ENCODE measurements at places on chromosomes 11 and 22.
A peak's percentile ranks its signal among the peaks of the same experiment; 100 is the strongest.

- no peak for DNase-seq
These were observed 86.5 kb upstream of the PITPNB start for GRCh38 chr22:28005513-28005912.

DNA sequence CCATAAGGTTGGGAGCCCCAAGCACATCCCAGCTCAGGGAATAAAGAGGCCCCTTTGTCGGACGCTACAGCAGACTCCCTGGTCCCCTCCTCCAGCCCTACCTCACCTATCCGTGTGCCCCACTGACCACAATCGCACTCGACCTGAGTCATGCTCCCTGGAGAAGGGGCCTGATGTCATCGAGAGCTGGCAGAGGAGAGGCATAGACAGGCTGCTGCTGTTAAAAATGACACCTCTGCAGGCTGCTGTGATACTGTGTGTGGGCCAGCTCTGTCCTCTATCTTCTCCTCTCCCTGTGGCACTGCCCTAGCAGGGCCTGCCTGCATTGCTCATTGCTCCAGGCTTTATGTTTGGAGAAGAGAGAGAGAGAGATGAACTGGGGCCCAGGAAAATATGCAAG lies 123.4 kb upstream of the SYT13 start:
- DNase-seq: no peak

- no peak for DNase-seq
These were observed 5.1 kb upstream of the TP53AIP1 start for GRCh38 chr11:128947773-128948172.

DNA sequence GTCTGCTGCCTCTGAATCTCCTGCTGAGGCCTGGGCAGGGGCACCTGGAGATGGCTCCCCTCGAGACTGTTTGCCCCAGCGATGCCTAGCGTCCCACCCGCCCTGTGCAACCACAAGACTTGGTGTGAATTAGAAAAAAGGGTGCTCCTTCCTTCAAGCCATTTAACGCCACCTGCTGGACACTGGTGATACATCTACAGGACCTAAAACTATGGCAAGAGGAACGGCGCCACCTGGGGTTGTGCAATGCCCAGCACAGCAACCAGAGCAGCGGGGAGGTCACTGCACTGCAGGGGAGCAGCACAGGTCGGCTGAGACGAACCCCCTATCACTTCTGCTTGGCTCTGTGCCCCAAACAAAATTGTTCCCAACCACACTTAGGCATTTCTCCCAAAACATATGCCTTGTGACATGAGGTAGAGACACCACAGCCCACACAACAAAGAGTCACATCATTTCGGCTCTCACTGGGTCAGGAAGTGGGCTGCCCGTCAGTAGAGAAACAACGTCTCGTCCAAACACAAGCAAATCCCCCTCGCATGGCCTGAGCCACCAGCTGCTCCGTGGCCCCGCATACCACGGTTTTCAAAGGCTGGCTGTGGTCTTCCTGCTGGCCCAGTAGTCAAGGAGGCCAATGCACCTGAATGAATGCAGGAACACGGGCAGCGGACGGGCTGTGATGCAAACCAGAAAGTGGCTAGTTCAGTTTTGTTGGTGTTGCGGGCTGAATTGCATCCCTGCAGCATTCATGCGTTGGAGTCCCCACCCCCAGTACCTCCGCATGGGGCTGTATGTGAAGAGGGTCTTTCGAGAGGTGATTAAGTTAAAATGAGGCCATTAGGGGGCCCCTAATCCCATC lies 171.9 kb downstream of the SHANK2 start:
- DNase-seq: peak; percentile 57

GRCh38 chr11:118876286-118876685 lies 7.4 kb upstream of the CXCR5 start:
- DNase-seq: no peak

DNA sequence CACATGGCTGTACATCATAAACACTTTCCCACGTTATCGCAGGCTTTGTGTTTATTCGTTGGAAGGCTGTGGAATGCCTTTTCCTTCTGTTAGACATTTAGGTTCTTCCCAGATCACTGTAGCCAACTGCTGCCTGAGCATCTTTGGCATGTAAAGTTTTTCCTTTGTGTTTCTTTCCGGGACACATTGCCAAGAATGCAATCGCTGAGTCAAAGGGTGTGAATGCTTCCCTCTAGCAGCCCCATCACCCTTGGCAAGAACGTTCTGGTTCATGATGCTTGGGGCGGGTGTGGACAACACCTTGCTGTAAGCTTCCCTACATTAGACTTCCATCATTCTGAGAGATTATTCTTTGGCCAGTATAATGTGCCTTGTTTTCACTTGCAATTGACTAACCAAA lies 136.2 kb downstream of the OSBP2 start:
- DNase-seq: peak; percentile 88

DNA sequence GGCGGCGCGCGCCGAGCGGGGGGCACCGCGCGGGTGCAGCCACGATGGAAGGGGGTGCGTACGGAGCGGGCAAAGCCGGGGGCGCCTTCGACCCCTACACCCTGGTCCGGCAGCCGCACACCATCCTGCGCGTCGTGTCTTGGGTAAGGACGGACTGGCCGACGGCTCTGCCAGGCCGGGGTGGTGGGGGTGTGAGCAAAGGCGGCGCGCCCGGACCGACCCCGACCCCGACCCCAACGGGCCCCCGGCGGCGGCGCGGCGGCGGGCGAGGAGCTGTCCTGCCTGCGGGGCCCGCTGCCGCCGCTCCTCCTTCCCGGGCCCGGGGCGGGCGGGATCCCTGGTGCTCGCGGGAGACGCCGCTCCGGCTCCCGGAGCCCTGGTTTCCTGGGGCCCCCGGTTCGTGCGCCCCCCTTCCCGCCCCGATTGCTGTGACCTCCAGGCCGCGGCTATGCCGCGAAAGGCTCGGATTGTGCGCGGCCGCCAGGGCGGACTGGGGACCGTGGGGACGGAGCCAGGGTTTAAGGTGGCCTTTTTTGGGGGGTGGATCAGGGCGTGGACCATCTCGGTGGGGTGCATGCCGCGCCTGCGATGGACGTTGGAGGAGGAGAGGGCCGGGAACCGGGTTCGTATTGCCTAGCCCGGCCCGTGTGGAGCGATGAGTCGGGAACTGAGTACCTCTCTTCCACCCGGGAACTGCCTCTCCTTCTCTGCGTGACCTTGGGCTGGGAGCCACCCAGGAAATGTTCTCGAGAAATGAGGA lies at the start of gene SYNGR1:
SYNGR1 (plus strand) TSS at position 25 of the 760 bp plus-strand sequence; CDS start at position 45, 20 bp downstream.
- DNase-seq: no peak

DNA sequence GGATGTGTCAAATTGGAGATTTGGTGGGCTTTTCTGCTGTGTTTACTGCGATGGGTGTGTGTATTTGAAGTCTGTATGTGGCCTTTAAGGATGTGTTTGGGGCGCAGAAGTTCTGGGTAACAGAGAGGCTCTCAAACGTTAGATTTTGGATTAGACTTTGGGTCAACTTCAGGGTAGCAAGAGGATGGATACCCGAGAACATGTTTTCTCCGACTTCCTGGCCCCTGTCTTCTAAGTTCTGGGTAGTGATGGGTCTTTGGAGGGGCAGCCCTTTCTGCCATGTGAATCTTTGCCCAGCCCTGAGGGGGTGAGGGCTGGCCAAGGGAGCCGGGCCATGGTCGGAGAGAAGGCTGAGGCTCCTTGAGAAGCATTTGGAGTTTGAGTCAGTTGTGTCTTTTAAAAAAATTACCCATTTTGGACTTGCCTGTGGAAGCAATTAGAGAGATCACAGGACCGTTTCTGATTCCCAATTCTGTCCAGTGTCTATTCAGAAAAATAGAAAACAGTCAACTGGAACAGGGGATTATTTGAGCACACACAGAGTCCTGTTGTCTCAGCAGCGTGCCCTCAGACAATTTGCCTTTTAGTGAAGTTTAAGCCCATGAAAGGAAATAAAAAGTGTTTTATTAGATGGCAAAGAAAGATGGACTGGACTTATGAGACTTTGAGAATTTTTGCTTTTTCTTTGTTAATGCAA lies 114.4 kb downstream of the PTPRJ start:
- no peak for DNase-seq

GRCh38 chr11:32566517-32566916 lies 17.1 kb upstream of the EIF3M start:
- no peak for DNase-seq

DNA sequence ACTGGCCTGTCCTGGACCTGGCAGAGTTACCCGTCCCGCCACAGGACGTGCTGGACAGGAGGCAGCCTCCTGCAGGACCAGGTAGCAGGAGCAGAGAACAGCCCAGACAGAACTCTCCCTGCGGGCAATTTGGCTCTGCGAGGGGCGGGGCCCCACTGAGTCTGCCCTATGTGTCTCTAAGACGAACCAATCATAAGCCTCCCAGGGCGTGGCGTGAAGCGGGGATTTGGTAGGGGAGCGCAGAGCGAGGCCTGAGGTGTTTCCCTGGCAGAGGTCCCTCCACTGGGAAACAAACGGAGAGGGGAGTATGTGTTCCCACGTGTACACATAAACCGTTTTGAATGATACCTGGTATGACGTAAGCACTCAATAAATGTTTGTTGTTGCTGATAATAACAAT lies 7.4 kb downstream of the CD82 start:
- DNase-seq: no peak

All from fibroblast of skin of abdomen (primary cell).